Esophagus mucosa (tissue), 1 donor: ENCODE measurements at places on chromosomes 16 and 17. TPM values are rescaled to one million over a fixed set of nuclear protein-coding genes. Genes with fewer than 3 reads are reported as not detected.

DNA sequence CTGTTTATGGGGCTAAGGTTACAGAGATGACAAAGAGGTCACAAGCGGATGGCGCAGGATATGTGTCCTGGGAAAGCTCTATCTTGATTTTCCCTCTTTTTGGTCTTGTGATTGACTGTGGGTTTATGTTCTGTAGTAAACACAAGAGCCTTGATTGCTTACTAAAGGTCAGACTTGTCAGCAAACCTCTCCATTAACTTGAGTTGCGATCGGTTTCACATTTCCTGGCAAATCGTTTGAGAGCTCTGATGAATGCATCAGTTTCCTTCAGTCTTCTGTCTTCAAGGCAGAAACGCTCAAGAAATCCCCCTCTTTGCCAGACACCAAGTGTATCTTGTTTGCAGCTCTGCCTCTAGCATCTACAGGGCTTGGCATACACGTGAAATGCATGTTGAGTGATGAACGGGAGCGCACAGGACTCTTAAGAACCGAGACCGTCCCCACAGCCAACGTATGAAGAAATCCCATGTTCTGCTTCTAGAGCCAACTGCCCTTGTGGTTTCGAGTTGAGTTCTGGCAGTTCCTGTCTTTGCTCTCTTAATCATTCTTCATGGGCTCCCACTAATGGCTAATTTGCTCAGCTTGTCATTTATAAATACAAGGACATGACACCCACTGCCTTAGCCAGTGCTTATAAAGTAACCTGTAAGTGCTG is 143.3 kb downstream of the PITPNC1 start:
- ATAC-seq: no peak

CPNE7 gene
- 1.0 TPM for total RNA-seq

ADAM11 gene
- 0.96 TPM for total RNA-seq

CD300LF gene
- 0.40 TPM for total RNA-seq

DNA sequence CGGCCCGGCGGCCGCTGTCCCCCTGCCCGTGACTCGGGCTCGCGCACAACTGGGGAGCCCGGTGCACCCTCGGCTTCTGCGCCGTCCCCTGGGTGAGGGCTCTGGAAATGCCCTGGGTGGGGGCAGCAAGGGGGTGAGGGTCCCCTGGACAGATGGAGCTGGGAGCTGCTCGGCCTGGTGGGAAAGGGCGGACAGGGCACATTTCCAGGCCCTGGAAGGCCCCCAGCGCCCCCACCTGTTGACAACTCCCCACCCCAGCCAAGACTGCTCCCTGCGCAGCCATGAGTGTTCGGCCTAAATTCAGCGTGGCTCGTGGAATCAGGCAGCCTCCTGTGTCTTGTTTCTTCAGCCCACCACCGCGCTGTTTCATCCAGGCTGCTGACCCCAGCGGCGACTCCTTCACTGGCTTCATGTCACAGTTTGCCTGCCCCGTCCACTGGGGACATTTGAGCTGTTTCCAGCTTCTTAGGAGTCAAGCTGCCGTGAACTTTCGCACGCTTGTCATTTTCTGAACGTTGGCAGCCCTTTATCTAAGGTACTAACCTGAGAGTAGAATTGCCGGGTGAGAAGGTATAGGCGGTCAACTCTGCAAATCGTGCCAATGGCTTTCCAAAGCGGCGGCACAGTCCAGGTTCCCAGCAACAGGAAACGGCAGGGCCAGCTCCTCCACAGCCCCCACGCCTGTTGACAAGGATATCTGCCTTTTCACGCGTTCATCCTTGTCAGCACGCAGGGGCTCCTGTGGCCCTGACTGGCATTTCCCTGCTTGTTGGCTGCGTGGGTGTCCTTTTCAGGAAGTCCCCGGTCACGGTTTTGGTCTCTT is 895 bp downstream of the UTS2R start:
- no peak for ATAC-seq

DNA sequence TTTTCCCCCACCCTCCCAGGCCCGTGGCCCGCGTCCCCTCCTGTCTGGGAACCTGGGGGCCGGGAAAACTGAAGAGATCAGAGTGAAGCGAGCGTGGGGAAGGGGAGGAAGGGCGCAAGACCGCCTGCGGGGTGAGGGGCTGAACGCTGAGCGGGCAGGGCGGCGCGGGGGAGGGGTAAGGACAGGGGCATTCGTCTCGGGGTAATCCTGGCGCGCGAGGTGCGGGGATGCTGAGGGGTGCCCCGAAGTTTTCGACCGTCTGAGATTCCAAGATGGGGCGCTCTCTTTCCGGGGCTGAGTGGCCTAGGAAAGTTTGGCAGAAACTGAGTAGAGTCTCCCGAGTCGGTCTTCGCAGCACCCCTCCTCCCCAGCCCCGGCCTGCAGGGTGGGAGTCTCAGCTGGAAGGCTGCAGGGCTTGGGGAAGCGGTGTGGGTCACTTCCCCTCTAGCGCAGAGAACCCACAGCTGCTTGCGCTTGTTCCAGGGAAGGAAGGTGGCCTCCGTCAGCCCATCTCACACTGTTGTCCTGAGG is 555 bp downstream of the TTYH2 start:
- no peak for ATAC-seq

GRCh38 chr16:83969771-83970429 is 1.9 kb downstream of the NECAB2 start:
- no peak for ATAC-seq

- ATAC-seq: peak; percentile 60
These were observed 63.9 kb downstream of the MYO1D start for GRCh38 chr17:32813021-32813420.

CCDC144A gene
- 1.4 TPM for total RNA-seq

- peak; percentile 60 for ATAC-seq
These were observed 294.1 kb downstream of the BCAS3 start for GRCh38 chr17:60971515-60972369.

DNA sequence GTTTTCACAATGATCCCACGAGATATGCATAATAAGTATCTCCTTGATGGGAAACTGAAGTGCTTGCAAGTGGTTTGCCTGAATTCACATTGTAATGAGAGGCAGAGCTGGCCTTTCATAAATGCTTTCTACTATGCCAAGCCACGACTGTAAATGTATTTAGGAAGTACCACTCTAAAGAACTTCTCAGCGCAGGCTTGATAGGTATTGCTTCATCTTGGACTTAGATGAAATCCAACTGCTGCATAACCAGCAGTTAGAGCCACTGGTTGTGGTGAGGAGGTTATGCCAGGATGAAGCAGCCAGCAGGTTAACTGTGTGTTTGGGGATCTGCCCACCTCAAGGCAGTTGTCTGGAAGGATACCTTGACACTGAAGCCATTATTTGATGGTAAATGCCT is 26.8 kb downstream of the MARCHF10 start:
- ATAC-seq: no peak

RNF43 gene
- total RNA-seq: 7.4 TPM

- ATAC-seq: no peak
These were observed 13.0 kb downstream of the MYBBP1A start for GRCh38 chr17:4542003-4542725.

DNA sequence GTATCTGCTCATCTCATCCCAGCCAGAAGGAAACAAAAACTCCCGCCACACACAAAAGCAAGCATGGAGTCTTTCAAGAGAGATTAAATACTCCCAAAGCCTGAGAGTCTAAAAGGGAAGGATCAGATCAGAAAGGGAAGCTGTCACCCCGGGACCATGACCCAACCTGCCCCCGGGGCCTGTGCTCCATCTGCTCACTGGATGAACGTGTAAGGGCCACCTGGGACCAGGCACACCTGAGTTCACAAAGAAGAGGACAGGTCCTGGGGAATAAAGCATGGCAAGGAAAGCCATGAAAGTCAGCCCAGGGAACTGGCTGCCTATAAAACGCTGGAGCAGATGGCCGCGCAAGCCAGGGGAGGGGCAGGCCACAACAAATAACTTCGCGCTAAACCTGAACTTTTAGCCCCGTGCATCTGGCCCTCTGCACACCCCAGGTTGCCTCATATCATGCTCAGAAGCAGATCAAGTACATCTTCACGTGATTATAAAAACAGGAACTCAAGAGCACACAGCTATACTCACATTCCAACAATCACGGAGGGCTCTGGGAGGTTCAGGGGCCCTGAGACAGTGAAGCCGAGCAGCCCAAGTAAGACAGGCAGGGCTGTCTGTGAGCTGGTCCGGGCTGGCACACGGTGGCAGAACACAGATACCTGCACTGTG is 3.4 kb downstream of the TMEM11 start:
- ATAC-seq: no peak

- no peak for ATAC-seq
These were observed 123.0 kb downstream of the MSI2 start for GRCh38 chr17:57379237-57379894.
